ENCODE measurements at places on chromosomes 11 and 22.

GRCh38 chr11:8261921-8262551 lies 1.6 kb downstream of the LMO1 start:
- no peak for DNase-seq

DNA sequence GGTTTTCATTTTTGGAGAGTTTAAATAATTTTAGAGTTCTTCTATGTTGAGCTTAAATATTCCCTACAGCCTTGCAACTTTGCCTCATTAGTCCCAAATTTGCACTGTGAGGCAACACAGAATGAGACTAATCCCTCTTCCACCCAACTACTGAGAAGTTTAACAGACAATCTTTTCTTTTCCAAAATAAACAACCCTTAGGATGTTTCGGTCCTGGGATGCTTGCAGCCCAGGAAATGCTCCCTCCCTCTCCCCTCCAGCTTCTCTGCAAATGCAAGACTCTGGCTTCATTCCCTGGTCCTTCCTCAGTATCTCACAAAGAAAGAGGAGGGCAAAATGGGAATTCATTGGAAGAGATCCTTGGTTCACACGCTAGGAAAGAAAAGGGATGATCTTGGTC lies 222.5 kb downstream of the ST3GAL4 start:
- no peak for DNase-seq

GRCh38 chr22:39396797-39397195 lies 2.8 kb upstream of the TAB1 start:
- no peak for DNase-seq

DNA sequence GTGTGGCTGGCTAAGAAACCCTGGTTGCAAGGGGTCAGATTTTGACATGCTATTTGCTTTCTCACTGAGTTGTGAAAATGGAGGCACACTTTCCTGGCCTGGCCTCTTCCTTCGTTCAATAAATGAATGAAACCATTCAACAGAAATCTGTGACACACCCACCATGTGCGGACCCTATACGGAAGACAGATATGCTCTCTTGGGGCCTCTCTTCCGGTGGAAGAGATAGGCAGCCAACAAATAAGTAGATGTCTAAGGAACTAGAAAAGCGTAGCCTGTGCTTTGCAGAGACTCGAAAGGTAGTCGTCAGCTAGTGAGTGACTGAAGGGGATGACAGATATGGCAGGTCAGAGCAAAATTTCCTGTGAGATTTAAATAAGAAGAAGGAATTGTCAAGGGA lies 5.3 kb downstream of the KCNQ1OT1 start:
- no peak for DNase-seq

GRCh38 chr11:64125676-64126075 lies 40.2 kb downstream of the MACROD1 start:
- DNase-seq = no peak

GRCh38 chr11:67504005-67504949 lies 886 bp downstream of the PITPNM1 start:
- peak; percentile 28 for DNase-seq

- DNase-seq = no peak
Observed at GRCh38 chr11:123233280-123233974, 38.4 kb upstream of the CLMP start.

Measured in activated CD4-positive, alpha-beta T cell treated with anti-CD3 and anti-CD28 coated beads, Interleukin-2, amount 50 U/mL, for 1 hour (primary cell).